ENCODE measurements at places on chromosomes 3 and 15.
A peak's percentile ranks its signal among the peaks of the same experiment; 100 is the strongest.

DNA sequence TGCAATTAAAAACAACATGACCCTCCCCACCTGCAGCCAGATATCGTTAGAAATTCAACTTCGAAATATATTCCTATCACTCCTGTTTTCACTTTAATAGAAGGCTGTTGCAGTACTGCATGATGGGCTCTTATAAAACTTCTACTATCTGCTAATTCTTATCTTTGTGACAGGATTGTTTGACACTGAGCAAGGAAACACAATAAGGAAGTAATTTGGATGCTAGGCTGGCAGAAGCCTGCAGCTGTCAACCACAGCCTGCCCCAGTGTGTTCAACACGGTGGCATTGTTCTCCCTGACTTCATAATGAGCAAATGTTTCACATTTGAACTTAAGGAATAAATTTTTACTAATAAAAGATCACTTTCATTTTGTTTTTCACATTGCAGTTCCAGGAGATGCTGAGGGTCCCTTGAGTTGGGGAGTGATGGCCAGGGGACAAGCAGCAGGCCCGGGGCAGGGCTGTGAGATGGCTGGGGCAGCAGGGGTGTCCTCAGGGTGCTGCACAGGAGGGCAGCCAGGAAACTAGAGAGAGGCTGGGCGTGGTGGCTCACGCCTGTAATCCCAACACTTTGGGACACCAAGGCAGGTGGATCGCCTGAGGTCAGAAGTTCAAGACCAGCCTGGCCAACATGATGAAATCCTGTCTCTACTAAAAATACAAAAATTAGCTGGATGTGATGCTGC is 64.8 kb upstream of the SEC61A1 start:
- DNase-seq: no peak

DNA sequence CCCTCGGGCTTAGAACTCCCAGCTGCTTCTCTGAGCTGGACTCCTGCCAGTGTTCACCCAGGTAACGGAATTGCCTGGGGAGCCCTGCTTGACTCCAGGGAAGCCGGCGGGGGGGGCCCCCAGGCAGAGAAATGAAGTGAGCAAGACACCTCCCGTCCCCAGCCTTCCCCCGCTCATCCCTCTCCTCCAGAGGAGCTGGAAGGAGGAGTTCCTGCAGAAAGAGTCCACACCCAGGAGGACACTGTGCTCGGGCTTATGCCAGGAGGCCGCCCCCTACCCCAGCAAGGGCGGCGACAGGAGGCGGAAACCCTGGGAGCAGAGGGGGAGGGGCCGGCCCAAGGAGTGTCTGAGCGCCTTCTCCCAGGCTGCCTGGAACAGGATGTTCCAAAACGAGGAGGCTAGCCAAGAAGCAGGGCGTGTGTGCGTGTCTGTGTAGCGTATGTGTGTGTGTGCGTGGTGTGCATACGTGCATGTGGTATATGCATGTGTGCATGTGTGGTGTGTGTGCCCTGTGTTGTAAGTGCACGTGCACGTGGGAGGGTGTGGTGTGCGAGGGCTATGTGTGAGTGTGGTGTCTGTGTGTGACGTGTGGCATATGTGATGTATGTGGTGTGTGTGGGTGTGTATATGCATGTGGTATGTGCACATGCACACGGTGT is 511.3 kb downstream of the SHQ1 start:
- DNase-seq: peak; percentile 74

DNA sequence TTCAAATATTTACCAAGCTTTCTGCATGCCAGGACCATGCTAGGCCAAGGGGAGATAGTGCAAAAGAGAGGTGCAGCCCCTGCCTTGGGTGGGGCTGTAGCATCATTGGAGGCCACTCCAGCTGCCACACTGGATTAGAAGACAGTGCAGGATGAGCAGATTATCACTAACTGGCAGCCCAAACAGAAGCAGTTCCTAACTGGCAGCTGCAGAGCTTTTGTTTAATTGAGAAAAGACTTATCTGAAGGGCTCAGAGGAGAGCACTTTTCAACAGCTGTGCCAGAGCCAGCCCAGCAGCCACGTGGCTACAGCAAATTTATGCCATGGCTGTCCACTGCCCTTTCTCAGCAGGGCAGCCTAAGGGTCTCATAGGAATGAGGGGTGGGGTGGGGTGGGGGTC is 13.5 kb upstream of the ACSBG1 start:
- no peak for DNase-seq

DNA sequence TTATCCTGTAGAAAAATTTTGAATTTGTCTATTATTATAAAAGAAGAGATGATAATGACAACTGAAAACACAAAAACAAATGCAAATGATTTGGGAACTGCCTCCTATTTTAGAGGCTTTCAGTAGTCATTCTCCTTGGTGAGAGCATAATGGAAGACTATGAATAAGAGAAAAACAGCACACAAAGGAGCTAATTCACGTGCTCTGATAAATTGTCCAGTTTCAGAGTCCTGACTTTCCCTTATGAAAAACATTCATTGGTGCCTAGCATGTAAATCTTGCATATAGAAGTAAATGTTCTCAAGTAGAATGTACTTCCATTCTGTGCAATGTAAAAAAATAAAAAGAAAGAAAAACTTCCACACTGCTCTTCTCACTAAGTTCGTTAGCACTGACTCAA is 206.1 kb downstream of the IL5RA start:
- DNase-seq: no peak

- DNase-seq: no peak
These were observed 8.9 kb upstream of the FAM131A start for GRCh38 chr3:184328516-184328915.

GRCh38 chr3:73432023-73432705 is 192.6 kb downstream of the PDZRN3 start:
- no peak for DNase-seq

- no peak for DNase-seq
These were observed 1.7 kb downstream of the NR2E3 start for GRCh38 chr15:71811752-71812735.

Measured in sciatic nerve (tissue), 2 donors.